ENCODE measurements at places on chromosomes 2 and 18.

- no peak for DNase-seq
Measured at GRCh38 chr2:120939595-120940318, 204.1 kb downstream of the GLI2 start.

GRCh38 chr2:214549946-214550345 lies 139.1 kb downstream of the VWC2L start:
- DNase-seq, result no peak

DNA sequence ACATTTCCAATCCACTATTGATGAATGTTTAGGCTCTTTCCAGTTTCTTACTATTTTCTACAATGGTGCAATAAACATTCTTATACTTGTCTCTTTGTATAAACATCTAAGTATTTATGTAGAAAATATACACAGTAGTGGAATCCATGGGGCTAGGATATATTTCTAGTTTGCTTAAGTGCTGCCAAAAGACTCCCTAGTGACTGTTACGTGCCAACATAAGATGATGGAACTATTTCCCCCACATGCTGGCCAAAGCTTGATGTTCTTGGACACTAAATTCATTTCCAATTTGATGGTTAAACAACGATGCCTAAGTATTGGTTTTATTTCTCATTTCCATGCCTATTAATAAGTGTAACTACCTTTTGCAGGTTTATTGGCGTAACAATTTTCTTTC lies 378.4 kb upstream of the HNRNPA3 start:
- no peak for DNase-seq

GRCh38 chr18:3584266-3584861 lies 134.4 kb downstream of the TGIF1 start:
- no peak for DNase-seq

- no peak for DNase-seq
Measured at GRCh38 chr18:905307-905947, 756 bp downstream of the ADCYAP1 start.

DNA sequence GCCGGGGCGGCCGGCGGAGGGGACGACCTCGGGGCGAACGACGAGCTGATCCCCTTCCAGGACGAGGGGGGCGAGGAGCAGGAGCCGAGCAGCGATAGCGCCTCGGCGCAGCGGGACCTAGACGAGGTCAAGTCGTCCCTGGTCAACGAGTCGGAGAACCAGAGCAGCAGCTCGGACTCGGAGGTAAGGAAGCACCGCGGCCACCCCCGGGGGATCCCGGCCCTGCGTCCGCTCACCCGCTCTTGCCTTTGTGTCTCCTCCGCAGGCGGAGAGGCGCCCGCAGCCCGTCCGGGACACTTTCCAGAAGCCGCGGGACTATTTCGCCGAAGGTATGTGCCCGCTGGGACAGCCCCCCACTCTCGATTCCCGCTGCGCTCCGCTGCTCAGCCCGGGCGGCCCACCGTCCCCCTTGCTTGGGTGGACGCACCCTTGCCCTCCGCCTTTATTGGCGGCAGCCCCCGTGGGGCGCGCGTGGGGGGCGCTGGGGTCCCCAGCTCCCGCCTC lies 611 bp downstream of the TCF7L1 start:
- DNase-seq, result no peak

- DNase-seq, result no peak
Measured at GRCh38 chr2:109423556-109424359, 190.0 kb downstream of the SEPTIN10 start.

GRCh38 chr2:111656436-111656835 lies 227.6 kb downstream of the ANAPC1 start:
- DNase-seq, result no peak

DNA sequence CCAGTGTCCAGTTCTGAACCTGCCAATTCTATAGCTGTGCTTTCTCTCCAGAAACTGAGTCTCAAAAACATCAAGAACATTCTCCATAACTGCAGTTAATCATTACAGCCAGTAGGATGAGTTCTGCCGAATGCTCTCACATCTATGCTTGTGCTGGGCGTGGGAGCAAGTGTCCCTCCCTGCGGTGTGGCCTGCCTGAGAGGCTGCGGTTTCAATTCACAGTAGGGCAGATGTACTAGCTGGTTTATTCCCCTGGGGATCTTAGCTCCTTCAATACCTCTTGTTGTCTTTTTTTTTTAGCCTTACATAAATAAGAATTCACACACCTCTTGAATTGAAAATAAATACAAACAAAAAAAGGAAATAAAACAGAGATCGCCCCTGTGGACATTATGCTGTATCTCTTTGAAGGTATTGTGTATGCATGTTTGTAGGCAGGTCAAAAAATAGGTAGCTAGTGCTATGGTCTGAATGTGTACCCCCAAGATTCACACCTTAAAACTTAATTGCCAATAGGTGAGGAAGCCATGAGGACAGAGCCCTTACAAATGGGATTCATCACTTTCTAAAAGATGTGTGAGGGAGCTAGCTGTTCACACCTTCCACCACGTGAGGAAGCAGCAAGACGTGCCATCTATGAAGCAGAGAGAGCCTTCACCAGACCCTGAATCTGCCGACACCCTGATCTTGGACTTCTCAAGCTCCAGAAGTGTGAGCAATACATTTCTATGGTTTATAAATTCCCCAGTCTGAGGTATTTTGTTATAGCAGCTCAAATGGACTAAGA lies 74.3 kb downstream of the BCL2L11 start:
- DNase-seq, result no peak

- DNase-seq, result no peak
Measured at GRCh38 chr2:60934165-60934722, 52.9 kb downstream of the REL start.

GRCh38 chr2:162044586-162044985 lies 29.4 kb downstream of the DPP4 start:
- DNase-seq, result no peak

DNA sequence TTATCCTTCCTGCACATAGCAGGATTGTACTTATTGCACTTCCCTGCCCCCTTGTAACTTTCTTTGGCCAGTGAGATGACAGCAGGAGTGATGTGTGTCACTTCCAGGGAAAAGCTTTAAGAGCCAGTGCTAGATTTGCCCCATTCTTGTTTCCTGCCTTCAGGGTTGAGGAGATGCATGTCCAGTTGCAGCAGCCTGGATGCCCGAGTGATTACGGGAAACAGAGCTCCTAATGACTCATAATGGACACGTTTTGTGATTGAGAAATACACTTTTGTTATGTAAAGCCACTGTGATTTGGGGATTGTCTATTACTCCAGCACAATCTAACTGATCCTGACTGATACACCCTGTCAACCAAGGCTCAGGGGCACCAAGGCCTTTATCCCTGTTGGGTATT lies 5.0 kb upstream of the TET3 start:
- no peak for DNase-seq

- no peak for DNase-seq
Measured at GRCh38 chr2:194725169-194725568, 931.9 kb upstream of the SLC39A10 start.

DNA sequence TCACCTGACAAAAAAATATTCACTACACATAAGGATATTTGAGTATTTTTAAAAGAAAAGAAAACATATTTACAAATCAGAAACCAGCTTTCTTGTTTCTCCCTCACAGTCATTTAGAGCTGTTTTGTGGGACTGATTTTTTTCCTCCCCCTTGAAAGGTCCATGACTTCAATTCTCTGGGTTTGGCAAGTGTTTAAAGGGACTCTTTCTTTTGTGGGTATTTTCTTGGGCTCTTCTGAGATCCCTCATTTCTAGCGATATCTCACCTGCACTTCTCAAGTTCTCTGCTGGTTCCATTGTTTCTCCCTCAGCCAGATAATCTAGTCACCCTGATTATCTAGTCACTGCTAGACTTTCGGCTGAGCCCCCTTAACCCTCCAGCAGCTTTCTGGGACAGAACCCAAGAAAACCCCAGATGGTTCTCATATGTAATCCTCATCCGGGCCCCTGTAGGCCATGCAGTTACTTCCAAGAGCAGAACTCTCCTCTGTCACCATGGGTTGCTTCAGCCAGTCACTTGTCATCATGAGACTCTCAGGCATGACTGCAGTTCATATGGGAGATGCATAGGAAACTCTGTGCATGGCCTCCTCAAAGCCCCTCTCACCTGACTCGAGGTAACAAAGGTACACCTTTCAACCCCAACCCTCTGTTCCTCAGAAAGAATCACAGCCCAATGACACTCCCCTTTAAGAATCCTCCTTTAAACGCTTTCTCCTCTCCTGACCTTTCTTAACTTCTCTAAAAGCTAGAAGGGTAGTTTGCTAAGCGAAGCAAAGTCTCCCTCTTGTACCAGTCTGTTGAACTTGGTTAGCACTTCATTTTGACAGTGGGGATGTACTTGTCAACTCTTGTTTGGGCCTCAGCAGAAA lies 36.7 kb upstream of the ITGA4 start:
- DNase-seq, result no peak

- no peak for DNase-seq
Measured at GRCh38 chr18:57789090-57789489, 14.0 kb downstream of the ATP8B1 start.

- DNase-seq, result no peak
Measured at GRCh38 chr2:112486895-112487294, 4.9 kb downstream of the TTL start.

DNA sequence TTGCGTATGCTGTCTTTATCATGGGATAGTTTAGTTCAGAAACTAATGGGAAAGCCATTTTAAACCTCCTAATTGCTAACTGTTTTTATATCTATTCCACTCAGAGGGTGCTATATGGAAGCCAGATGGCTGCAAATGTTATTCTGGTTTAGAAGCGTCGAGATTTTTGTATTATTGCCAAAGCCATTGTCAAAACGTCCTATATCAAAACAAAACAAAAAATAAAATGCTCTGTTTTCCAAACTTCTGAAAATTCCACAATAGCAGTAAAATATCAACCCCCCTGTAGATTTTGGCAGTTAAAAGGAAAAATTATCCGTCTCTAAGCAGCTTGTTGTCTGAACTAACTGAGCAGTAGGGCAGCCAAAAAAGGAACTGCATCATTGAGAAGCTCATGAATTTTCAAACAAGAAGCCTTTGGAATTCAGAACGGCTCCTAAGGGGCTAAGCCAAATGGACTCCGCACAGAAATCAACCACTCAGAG lies 195.4 kb upstream of the CWC22 start:
- DNase-seq, result no peak

DNA sequence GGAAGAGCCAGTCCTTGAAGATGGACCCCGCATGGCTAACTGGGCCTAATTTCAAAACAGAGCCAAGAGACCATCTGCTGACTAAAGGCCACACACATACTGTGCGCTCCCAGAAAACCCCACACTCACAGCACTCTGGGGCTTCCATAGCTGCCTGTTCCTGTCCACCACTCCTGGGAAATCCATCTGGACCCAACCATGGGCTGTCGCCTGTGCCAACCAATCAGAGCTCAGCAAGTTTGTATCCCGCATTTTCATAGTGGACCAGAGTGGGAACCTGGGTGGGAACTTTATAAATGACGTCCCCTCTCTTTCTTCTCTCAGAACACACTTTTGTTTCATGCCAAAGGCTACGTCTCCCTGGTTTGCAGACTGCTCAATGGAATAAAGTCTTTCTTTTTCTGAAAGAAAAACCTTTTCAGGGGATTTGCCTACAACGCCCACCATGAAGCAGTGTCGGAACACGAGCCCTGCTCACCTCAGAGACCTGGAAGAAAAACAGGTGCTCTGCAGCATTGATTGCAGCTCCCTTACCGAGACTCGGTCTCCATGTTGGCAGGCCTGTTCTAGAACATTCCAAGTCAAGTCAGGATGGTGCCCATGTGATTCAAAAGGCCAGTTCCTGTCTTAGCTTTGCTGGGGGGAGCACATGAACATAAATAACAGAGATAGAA lies 137.2 kb upstream of the GPC1 start:
- no peak for DNase-seq

- no peak for DNase-seq
Measured at GRCh38 chr2:239822146-239822831, 202.9 kb downstream of the NDUFA10 start.

GRCh38 chr2:182068811-182069210 lies 83.2 kb downstream of the PPP1R1C start:
- no peak for DNase-seq

DNA sequence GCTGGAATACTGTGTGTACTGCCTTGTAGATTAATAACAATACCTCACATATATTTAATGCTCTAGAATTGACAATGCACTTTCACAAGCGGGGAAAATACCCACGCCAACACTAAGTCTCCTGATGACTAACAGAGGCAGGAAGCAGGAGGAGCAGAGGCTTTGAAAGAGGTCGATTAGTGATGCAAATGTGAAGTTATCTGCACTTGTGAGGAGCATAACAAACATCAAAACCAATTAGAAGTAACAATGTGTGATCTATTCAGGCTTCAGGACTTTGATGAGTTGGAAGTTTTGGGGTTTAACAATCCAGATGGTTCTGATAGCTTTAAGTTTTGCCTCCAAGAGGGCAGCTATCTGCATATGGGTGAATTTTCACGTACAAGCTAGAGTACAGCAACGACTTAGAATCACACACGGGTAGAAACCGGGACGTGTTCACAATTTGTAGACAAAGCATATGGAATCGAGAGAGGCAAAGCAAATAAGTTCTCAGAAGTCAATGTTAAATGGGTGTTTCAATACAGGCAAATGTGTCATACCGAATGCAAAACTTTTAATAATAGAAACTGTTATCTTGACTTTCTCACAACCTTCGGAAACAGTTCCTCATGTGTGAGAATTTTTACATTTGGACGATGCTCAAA lies 114.5 kb downstream of the METTL8 start:
- DNase-seq, result no peak

- no peak for DNase-seq
Measured at GRCh38 chr18:67142604-67143003, 373.9 kb downstream of the DSEL start.

- DNase-seq, result peak; percentile 40
Measured at GRCh38 chr2:53740170-53740569, 27.4 kb upstream of the CHAC2 start.

GRCh38 chr18:11500153-11501122 lies 109.0 kb upstream of the SLC35G4 start:
- no peak for DNase-seq

- DNase-seq, result no peak
Measured at GRCh38 chr2:235860871-235861270, 307.3 kb downstream of the GBX2 start.

DNA sequence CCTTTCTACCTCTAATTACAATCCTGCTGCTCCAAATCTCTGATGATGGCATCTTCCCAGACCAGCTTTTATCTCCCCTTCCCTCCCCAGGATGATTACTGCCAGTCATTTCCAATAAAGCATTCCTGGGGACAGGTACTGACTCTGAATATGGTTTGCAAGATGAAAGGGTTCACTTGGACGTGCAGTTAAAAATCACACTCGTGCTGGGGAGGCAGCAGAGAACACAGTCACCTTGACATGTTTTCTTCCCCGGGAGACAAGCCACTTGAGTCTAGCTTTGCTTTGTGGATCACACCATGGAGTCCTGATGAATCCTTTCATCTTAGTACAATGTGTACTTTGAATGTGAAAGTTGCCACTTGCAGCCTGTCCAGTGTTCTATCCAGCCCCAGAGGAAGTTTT lies 175.0 kb downstream of the ALPK2 start:
- no peak for DNase-seq

- DNase-seq, result no peak
Measured at GRCh38 chr2:241894681-241895426, 25.3 kb downstream of the RTP5 start.

DNA sequence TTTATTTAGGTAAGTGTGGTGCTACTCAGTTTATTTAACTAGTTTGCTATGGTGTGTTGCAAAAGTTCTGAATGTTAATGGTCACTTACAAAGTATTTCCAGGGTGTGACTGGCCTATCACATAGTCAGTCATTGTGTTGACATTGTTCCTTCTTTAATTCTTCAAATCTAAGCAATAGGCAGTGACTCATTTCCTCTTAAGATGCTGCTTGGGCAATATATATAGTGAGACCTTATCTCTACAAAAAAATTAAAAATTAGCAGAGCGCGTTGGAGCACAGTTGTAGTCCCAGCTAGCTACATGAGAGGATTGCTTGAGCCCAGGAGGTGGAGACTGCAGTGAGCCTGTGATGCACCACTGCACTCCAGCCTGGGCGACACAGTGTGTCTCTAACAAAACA lies 5.8 kb upstream of the CCDC88A start:
- DNase-seq, result no peak

All from NCI-H1105 treated with DMSO at 0.1 percent for 48 hours (cell line).